ENCODE measurements at places on chromosomes 6 and 20. TPM values are rescaled to one million over a fixed set of nuclear protein-coding genes. Genes with fewer than 3 reads are reported as not detected.

The TMC2 gene
- 0.18 TPM for total RNA-seq

The LHFPL5 gene
- total RNA-seq, result not detected

The CFAP206 gene
- 0.09 TPM for total RNA-seq

The RPS6KA2 gene
- total RNA-seq, result 109 TPM

The DSP gene
- total RNA-seq, result 0.83 TPM

The LIN28B gene
- not detected for total RNA-seq

The NFKBIL1 gene
- total RNA-seq, result 31.5 TPM

The KCNK15 gene
- total RNA-seq, result 0.28 TPM

The FUT9 gene
- not detected for total RNA-seq

The GPX5 gene
- total RNA-seq, result not detected

The CLDN20 gene
- not detected for total RNA-seq

The PRICKLE4 gene
- total RNA-seq, result not detected

The CAPN11 gene
- total RNA-seq, result 0.09 TPM

The LY6G5C gene
- 0.43 TPM for total RNA-seq

The TGM2 gene
- total RNA-seq, result 241 TPM

The PLTP gene
- total RNA-seq, result 18.3 TPM

The FILIP1 gene
- 0.14 TPM for total RNA-seq

The SLC26A8 gene
- total RNA-seq, result 0.14 TPM

The HMGCLL1 gene
- total RNA-seq, result 0.18 TPM

The ECT2L gene
- not detected for total RNA-seq

The BMP7 gene
- total RNA-seq, result not detected

The PLCB1 gene
- total RNA-seq, result 50.3 TPM

The STMND1 gene
- not detected for total RNA-seq

The CCN6 gene
- not detected for total RNA-seq

Measured in smooth muscle cell of bladder (primary cell).